Choroid plexus epithelial cell (primary cell): ENCODE measurements at places on chromosomes 11 and 22.
A peak's percentile ranks its signal among the peaks of the same experiment; 100 is the strongest.

DNA sequence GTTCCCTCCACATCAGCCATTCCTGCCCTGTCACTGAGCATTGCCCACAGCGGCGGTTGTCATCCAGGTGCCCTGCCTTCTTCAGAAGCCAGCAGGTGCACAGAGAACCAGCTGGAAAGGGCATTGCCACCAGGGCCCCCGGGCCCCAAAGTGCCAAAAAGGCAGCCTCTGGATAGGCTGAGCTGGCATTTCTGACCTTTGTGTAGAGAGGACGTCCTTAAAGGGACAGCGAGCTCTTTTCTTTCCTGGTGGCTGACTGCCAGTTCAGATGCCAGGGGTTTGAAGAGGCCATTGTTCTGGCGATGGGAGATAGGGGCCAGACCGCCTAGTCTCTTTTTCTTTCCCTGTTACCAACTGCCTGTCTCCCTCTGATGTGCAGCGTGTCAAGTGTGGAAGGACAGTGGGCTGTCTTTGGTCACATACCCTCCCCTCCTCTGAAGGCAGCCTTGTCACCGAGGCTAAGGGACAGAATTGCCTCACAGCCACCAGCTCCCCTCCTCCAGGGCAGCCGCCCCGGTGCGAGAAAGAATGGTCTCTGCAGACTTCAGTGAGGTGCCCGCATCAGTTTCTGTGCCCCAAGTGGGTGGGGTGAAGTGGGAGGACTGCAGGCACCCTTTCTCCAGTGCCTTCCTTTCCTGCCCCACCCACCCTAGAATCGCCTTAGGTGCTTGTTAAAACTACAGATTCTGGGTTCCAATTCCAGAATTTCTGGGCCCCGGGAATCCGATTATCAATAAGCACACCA, 109.6 kb downstream of the SCN3B start:
- no peak for DNase-seq

DNA sequence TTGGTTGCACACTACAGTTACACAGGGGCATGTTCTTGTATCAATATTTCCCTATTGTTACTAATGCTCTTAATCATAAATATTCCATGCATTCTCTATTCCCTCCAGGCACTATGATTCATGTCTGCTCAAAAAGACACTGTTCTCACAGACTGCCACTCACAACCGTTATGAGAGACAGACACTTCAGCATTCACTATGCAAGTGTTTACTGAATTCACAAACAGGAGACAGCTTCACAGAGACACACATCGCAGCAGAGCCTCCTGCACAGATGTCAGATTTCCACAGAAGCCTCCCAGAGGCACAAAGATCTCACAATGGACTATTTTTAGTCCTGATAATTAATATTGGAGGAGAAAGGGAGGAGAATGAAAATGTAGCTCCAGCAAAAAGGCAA, 930.4 kb downstream of the OPCML start:
- no peak for DNase-seq

- peak; percentile 18 for DNase-seq
Measured at GRCh38 chr11:113014262-113015097, 53.3 kb downstream of the NCAM1 start.

DNA sequence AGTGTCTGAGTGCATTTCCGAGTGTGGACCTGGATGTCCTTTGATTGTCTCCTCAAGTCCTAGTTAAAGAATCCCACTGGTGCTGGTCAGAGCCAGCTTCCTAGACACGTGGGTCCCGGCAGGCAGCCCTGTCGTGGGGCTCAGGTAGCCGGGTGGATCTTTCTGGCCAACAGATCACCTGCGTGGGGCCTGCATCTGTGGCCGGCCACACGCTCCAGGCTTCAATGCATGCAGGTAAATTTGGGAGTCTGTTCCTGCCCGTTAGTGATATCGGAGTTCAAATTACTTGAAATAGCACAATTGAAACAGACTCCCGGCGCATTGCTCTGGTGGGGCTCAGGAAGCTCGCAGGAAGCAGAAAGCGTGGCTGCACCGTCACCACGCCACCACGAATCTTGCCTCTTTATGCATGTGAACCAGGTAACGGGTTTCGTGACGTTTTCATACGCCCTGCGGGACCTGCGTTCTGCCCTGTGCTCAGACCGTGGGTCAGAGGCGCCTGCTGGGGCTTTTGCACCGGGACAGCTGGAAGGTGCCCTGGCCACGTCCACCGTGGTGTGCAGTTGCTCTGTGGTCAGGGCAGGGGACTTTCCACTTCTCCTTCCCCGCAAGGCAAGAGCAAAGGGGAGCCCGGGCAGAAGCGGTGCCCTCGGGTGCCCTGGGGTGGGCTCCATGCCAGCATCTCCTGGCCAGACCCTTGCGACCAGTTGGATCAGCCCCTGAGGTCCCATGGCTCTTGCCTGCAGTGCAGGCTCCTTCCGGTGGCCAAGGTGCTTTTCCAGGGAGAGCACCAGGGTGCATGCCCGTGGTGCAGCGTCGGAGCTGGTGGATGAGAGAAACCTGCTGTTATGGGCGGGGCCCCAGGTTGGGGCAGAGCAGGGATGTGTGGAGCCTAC, 803.5 kb downstream of the BRD1 start:
- no peak for DNase-seq

DNA sequence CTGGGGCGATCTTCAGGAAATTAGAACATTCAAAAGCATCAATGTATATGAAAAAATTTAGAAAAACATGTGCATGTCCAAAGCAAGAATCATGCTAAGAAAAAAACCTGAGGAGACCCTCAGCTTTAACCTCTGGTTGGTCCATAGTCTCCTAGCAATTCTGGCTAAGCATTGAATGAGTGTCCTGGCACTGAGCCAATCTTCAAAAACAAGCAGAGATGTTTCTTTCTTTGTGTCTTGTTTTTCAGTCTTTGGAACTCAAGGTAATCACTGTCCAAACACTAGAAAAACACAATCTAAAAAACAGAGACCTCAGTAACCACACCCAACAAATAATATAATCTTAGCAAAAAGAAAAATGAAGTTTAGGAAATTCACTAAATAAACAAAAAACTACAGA, 205.4 kb upstream of the CARD18 start:
- DNase-seq, result peak; percentile 31

GRCh38 chr11:111586388-111586831, 15.8 kb upstream of the SIK2 start:
- DNase-seq, result peak; percentile 77

GRCh38 chr11:122937983-122938382, 43.7 kb downstream of the BSX start:
- no peak for DNase-seq

DNA sequence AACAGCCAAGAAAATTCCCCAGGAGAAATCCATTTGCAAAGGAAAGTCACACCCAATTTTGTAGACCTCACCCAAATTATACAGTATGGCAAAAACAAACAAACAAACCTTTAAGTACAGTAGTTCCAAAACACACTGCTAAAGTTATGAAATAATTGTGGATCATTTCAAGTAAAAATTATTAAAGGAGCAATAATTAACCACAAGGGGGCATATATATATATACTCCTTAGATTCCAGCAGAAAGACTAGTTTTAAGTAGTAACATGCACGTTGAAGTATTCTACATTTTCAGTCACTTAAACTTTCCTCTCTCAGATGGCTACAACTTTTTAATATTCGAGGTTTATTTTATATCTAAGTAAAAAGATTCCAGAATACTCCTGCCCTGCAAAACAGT, 26.8 kb downstream of the RNF141 start:
- DNase-seq, result peak; percentile 54

GRCh38 chr22:40040927-40041326, 46.2 kb downstream of the FAM83F start:
- DNase-seq, result peak; percentile 89

- DNase-seq, result peak; percentile 20
Measured at GRCh38 chr11:65213322-65214211, 31.8 kb downstream of the CAPN1 start.

GRCh38 chr22:27331526-27332281, 469.9 kb downstream of the MN1 start:
- DNase-seq, result peak; percentile 86

GRCh38 chr11:75721852-75722668, 4.4 kb downstream of the MOGAT2 start:
- DNase-seq, result peak; percentile 10

DNA sequence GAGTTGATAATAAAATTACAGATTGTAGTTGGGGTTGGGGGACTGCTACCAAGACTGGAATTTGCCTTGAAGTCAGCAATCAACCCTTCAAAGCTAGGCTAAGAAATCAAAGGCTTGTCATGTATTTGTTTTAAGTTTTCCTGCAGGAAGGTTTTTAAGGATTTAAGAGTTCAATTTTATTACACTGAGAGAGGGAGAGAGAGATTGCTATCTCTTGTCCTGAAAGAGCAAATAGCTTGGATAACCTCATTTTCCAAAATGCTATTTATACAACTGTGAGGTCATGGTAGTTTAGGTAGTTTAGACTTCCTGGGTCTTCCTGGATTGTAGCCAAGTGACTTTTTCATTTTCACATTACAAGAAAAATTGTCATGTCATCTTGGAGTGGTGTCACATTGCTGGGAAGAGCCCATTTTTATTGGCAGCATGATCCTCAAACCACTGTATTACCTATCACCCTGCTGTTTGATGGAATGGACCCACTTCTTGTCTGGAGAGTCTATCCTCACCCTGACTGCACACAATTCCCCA, 10.1 kb upstream of the PRSS23 start:
- DNase-seq, result no peak

- DNase-seq, result no peak
Measured at GRCh38 chr22:27336151-27337090, 465.1 kb downstream of the MN1 start.
